ENCODE measurements at places on chromosomes 11 and 22.

GRCh38 chr11:130916238-130916855 lies at the start of gene SNX19:
TSS of gene SNX19 (minus strand) at chr11:130916479. CDS start at chr11:130915939, 540 bp downstream.
- DNase-seq = peak; percentile 91

GRCh38 chr11:3101921-3102640 lies 44.9 kb upstream of the CARS1 start:
- no peak for DNase-seq

DNA sequence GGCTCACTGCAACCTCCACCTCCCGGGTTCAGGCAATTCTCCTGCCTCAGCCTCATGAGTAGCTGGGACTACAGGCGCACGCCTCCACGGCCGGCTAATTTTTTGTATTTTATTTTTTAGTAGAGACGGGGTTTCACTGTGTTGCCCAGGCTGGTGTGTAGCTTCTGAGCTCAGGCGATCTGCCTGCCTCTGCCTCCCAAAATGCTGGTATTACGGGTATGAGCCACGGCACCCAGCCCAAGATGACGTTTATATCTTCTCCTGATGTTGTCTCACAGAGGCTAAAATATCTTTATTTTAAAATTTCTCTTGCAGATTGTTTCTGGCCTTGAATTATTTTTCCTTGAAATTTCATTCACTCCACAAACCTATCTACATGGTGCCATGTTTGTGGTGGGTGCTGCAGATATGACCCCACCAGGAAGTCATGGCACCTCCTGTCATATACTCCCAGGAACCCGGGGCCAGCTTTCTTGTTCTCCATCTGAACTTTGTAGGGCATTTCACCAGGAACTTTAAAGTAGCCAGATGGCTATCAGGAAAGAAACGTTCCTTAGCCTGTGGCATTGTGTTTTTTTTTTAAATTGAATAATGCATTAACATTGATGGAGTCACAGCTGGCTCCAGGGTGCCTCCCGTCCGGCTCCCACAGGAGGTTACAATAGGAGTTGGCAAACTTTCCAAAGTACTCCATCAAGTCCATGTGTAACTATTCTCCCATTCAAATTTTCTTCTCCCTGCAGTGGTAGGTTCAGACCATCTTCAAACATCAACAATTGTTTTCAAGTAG lies 42.0 kb upstream of the LIPT2 start:
- DNase-seq = no peak

DNA sequence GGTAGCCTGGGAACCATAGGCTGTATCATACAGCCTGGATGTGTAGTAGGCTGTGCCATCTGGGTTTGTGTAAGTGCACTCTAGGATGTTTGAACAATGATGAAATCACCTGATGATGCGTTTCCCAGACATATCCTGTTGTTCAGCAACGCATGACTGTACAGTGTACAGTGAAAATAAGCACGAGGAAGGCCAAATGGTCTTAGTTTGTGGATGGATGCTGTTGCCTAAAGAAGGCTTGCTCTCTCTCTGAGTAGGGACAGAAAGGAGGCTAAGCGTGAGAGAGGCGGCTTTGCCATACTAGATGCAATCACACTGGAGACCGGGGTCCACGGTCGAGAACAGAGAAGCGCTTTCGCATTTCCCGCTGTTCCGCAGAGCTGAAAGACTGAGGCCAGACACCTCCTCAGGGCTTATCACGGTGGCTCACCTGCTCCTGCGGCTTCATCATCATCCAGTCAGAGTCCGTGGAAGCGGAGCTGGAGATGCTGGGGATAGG lies 27.6 kb upstream of the APLP2 start:
- no peak for DNase-seq

GRCh38 chr11:69909561-69910518 lies 90.6 kb upstream of the FGF3 start:
- no peak for DNase-seq

DNA sequence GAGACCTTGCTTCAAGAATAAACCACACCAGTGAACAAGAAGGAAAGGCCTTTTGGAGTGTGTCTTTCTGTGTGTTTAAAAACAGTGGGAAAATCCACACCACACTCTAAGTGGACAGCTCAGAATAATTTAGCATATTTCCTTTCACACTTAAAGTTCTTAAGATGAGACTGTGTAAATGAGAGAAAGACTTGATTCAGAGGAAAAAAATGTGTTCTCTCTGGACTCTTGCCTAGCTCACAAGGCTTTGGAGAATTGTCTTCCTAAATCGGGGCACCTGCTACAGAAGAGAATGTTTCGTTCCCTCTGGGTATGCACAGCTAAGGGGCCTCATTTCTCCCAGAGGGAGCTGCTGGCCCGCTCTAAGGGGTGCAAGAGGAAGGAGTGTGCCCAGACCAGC lies 28.4 kb upstream of the CRTAM start:
- DNase-seq = no peak

DNA sequence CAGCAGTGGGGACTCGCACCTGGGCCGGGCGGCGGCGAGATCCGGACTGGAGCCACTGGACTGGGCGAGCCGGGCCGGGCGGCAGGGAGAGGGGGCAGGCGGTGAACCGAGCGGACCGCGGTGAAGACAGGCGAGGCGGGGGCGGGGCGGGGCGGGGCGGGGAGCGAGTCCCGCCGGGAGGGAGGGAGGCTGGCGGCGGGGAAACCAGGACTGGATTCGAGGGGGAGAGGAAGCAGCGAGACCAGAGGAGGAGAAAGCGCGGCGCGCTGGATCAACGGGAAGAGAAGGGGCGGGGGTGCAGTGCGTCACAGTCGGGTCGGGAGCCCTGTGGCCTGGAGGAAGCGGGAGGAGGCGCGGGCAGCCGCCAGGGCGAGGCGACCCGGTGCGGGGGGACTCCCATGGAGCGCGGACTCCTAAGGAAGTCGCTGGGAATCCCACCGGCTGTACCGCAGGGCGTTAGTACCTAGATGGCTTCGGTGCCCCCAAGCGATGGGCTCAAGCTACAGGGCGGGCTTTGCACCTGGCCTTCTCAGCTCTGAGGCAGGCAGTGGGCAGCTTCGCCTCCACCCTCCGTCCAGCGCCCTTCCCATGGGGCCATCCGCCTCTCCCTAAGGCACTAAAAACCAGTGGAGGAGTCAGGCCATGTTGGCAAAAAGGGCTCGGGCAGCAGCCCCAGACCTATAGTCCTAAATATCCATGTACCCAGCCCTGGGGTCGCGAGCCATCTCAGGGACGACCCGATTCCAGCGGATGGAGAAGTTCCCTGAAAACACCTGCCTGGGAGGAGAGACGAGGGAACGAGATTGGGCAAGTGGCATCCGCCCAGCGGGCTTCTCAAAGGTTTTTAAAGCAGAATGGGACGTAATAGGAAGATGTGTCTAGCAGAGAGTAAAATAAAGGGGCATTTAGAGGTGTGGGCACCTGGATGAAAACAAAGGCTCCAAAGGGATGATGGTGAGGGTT lies at the start of gene TMEM121B:
TMEM121B (minus strand) TSS at position 128 of the 963 bp plus-strand sequence. CDS start 233 bp downstream, outside the sequence.
- DNase-seq = peak; percentile 18

DNA sequence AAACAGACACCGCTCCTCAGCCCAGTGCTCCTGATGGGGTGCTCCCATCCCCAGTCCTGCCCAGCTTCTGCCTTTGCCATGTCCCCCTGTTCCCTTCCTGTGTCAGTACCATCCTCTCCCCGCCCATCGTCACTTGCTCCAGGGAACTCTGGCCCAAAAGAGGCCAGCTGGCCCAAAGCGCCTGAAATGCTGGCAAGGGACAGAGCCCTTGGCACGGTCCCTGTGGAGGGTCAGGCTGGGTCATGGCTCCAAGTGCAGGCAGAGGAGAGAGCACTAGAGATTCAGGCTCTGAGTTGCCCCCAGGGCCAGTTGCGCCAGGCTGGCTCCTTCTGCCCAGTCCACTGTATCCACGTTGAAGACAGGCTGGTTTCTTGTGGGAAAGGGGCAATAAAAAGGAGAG lies 8.4 kb upstream of the HDHD5 start:
- DNase-seq = no peak

GRCh38 chr11:69319255-69320106 lies 25.5 kb downstream of the MYEOV start:
- DNase-seq = no peak

DNA sequence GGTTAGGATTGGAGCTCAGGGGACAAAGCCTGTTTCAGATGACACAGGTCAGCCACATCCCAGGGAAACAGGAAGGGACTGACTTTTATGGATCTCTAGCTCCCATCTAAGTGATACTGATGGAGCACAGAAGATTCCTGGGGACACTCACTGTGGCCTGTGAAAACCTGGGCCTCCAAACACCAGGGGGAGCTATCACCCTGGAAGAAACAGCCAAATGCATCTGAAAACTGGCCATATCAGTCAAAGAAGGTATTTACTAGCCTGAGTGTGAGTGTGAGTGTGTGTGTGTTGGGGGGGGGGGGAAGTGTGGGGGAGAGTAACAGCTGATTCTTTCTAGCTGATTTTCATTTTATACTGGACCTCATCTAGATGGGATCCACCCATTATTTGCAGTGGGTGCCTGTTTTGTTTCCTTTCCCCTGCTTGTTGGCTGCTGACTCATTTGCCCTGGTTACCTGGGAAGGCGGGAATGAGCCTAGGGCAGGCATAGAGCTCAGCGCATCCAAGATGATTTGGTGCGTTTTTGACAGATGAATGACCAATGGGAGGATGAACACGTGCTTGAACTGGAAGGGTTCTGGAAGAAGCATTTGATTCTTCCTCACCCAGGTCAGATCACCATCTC lies 284.0 kb downstream of the KIRREL3 start:
- DNase-seq = peak; percentile 19

DNA sequence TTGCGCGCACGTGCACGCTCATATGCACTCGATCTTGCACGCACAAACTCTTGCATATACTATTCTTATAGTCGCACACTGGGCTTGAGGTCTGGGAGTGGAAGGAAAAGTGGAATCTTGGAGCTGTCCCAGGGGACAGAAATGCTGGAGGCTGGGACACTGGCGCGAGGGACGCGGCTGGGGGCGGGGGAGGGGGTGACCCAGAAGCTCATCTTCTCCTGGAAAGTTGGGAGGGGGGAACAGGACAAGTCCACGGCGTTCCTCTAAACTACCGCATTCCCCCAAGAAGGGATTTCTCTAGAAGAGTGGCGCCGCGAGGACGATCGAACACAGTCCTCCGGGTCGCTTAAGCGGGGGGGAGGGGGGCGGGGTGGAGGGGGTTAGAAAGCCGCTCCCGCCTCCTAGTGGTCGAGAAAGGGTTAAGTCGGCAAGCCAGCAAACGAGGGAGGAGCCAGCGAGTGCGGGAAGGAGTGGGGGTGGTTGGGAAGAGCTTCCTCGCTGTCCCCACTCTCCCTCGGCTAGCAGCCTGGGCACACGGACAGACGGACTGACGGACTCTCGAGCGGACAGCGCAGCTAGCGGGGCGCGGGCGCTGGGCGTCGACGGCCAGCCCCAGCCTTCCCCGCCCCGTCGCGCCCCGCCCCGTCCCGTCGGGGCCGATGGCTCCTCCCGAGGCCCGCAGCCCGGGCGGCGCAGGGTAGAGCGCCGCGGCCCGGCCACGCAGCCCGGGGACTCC lies at the start of gene RTN4RL2:
RTN4RL2 (plus strand) TSS at position 507 of the 736 bp plus-strand sequence. CDS start 338 bp downstream, outside the sequence.
- DNase-seq = peak; percentile 12
